Fibroblast of skin of right biceps (primary cell): ENCODE measurements at places on chromosomes 7 and 10.

GRCh38 chr7:2109251-2109872, 123.4 kb downstream of the MAD1L1 start:
- DNase-seq = peak; percentile 56

DNA sequence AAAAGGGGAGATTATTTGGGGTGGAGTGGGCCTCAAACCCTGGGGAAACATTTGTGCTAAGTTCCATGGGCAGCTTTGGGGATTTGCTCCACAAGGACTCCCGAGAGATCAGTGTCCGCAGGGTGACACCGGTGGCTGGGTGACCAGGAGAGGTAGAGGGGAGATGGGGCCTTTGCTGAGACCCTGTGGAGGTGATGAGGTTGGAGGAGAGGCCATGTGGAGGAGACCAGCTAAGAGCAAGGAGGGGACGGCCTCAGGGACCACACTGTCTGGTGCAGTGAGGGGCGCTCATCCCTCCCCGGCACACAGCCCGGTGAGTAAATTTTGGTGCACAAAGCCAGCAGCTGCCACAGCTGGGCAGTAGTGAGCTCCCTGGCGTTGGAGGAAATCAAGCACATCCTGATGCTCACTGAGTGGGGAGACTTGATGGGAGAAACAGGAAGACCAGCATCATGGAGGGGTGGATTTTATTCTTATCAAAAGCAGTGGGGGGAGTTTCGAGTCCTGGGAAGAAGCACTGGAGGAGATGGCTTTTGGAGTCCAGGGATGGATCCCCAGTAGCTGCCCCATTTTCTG, 20.2 kb upstream of the ELFN1 start:
- DNase-seq = no peak

DNA sequence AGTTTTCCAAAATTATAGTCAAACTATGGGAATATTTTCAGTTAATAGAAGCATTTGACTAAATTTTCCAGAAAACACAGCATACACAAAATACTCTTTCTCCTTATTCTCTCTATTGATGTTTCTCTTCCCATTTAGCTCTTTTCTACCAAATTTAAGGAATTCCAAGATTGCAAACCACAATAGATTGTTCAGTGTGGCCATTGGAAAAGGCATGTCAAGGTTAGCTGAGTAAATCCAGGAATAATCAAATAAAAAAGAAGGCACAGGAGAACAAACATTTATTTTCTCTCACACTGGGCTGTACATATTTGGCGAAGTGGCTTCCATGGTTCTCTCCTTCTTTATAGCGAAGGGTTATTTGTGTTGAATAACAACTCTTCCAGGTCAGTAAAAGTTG, 117.3 kb downstream of the THSD7A start:
- DNase-seq = peak; percentile 25

DNA sequence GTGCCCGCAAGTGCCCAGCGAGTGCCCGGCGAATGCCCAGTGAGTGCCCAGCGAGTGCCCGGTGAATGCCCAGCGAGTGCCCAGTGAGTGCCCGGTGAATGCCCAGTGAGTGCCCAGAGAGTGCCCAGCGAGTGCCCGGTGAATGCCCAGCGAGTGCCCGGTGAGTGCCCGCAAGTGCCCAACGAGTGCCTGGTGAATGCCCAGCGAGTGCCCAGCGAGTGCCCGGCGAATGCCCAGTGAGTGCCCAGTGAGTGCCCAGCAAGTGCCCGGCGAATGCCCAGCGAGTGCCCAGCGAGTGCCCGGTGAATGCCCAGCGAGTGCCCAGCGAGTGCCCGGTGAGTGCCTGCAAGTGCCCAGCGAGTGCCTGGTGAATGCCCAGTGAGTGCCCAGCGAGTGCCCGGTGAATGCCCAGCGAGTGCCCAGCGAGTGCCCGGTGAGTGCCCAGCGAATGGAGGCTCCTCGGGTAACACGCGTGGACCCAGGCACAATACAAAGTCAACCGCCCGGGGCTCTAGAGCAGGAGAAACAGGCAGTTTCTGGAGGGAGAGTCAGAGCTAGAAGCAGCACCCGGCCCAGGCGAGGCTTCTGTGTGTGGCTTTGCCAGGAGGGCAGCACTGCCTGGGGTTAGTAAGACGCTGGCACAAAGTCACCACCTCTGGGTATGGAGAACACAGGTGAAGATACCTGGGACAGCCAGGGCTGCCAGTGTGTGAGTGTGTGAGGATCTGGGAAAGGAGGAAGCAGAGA, 38.2 kb upstream of the CFAP46 start:
- no peak for DNase-seq

GRCh38 chr7:157560710-157561522, 224.1 kb downstream of the DNAJB6 start:
- DNase-seq = no peak

DNA sequence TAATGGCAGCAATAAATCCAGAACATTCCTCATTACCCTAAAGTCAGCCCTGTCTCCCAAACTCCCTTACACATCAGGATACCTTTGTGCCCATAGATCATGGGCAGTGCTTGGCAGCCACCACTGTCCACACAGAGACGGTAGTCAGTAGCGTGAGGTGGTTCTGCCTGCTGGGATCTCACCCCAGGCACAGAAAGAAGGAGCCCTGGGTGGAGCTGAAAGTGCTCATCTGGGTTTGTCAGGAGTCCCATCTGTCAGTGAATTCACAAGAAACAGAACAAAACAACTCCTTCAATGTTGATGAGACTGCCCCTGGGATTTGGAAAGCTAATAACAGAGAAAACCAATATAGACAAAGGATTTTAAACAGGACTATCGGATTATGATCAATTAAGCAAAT, 90.2 kb upstream of the PRSS58 start:
- no peak for DNase-seq

- DNase-seq = no peak
These were observed 22.5 kb downstream of the ZEB1 start for GRCh38 chr10:31341552-31341951.

DNA sequence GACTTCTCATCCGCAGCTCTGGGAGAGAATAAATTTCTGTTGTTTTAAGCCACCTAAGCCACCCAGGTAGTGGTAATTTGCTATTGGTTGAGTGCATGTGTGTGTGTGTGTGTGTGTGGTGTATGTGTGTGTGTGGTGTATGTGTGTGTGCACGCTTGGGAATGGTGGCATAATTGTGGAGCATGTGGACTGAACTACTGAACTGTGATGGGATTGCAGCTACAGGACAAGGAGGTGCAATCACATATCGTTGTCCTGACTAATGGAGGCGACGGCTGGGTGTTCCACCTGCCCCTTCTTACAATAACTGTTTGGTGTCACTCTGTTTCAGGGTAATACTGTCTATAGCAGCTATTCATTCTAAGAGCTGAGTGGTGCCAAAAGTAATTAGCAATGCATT, 448.7 kb upstream of the PFKP start:
- DNase-seq = no peak

GRCh38 chr7:136278057-136278456, 300.9 kb upstream of the MTPN start:
- DNase-seq = no peak

DNA sequence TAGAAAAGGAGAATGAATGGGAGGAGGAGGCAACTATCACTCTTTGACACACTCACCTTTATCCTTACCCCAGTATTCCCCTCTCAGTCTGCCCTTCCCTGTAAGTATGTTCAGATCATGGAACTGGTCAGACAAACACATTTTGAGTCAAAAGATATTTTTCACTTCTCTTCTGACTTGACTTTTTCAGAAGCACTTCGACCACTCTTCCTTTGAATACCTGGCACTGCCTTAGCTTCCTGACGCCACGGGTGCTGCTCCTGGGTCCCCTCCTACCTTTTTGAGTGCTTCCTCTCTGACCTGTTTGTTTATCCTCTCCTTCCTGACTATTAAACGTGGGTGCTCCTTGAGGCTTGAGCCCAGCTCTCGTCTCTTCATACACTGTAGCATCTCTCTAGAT, 19.8 kb upstream of the C10orf67 start:
- no peak for DNase-seq

GRCh38 chr10:119653916-119654315, 2.7 kb downstream of the BAG3 start:
- no peak for DNase-seq
